ENCODE measurements at places on chromosomes 6 and 20.
A peak's percentile ranks its signal among the peaks of the same experiment; 100 is the strongest.

- DNase-seq: no peak
These were observed 34.0 kb downstream of the ZC3H12D start for GRCh38 chr6:149450679-149451375.

- DNase-seq: no peak
These were observed 42.0 kb downstream of the ERMARD start for GRCh38 chr6:169793408-169793807.

- DNase-seq: no peak
These were observed 7.8 kb downstream of the SYNGAP1 start for GRCh38 chr6:33427585-33428223.

DNA sequence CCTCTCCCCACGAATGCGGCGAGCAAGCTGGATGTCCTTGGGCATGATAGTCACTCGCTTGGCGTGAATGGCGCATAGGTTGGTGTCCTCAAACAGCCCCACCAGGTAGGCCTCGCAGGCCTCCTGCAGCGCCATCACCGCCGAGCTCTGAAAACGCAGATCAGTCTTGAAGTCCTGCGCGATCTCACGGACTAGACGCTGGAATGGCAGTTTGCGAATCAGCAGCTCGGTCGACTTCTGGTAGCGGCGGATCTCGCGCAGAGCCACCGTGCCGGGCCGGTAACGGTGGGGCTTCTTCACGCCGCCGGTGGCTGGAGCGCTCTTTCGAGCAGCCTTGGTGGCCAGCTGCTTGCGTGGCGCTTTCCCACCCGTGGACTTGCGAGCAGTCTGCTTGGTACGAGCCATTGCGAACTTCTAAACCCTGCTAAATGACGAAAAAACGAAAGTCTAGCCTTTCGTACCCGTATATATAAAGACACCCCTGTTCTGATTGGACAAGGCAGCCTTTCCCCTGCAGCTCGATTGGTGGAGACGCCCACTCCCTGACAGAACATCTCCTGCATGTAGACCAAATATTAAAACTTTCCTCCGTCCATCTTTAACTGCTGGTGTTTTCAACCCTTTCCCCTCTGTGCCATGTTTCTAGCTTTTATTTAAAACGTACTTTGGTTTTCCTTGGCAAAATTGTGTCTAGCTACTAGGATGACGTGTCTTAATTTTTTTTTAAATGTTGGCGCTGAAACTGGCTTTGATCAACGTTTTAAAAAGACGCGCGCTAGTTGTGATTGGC is 109.8 kb downstream of the HFE start:
- peak; percentile 93 for DNase-seq

GRCh38 chr20:48329676-48330664 is 497.8 kb downstream of the PREX1 start:
- no peak for DNase-seq

GRCh38 chr20:5614506-5614905 is 135.7 kb upstream of the SHLD1 start:
- no peak for DNase-seq

GRCh38 chr6:157527471-157527907 is 146.5 kb downstream of the ZDHHC14 start:
- DNase-seq: no peak

DNA sequence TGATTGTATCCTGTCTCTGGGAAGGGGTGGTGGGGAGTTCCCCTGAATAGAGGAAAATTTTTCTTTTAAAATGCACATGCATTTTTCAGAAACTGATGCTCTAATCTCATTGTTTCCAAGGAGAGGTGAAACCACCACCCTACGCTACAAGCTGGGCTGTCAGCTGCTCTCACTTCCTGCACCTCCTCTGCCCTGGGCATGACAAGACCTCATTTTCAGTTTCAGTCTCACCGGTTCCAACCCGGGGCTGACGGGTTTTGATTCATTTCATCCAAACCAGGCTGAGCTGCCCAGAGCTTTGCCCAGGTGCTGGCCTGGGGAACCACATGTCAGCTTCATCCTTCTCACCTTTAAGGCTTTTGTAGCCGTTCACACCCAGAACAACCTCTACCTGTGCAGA is 99.7 kb downstream of the EYA2 start:
- no peak for DNase-seq

DNA sequence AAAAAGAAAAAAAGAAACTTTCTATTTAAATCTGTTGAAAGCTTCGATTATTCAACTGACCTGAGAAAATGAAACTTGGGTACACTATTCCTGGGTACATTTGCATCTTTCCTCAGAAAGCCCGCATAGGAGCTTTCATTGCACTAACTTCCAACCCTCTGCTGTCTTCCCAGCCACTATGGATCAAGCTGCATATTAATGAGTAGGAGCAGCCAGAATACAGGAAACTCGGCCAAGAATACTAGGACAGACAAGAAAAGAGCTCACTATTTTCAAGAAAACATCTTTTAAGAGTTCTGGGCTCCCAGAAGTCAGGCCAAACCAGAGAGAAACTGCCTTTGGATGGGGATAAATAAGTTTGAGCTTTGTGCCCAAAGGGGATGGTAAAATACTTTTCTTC is 135.0 kb upstream of the CCDC28A start:
- DNase-seq: no peak

GRCh38 chr6:5994234-5994998 is 12.3 kb downstream of the NRN1 start:
- DNase-seq: no peak

DNA sequence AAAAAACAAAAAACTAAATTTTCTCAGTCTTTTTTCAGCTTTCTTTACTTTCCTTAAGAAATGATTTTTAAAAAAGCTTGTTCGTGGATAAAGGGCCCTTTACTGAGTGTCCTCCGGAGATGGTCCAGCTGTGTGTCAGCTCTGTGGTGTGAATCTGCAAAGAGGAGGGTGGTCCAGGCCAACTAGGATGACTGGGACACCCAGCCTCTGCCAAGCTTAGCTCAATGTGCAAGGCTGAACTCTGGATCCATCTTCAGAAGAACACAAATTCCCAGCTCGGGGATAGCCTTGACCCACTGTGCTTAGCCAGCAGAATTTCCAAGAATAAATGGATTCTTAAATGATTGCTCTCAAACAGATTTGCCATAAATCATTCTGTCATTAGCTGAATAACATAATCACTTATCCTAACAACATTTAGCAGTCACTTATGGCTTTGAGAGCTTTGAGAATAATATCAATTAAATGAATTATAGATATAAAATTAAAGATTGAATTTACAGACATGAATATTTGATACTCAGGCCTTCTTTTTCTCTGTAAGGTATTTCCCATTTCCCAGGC is 14.2 kb upstream of the CALHM5 start:
- no peak for DNase-seq

GRCh38 chr6:41008011-41008410 is 31.0 kb downstream of the UNC5CL start:
- DNase-seq: no peak

DNA sequence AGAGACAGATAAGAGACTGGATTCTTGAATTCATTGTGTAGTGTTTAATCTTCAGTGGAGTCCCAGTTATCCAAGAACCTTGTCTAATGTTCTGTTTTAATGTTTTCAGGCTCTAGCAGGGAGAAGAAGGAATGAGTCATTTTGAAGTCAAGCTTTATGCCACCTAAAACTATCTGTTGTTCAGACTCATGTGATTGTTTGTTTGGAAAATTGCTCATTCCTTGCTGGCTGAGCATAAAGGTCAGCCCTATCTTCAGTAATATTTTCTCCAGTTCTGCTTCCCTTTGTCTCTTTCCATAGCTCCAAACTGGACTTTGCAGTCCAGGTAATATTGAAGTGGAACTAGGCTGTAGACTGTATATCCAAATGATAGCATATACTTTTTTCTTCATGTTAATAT is 34.2 kb downstream of the CLVS2 start:
- peak; percentile 24 for DNase-seq

- no peak for DNase-seq
These were observed 10.2 kb downstream of the SLC29A1 start for GRCh38 chr6:44233567-44234100.

DNA sequence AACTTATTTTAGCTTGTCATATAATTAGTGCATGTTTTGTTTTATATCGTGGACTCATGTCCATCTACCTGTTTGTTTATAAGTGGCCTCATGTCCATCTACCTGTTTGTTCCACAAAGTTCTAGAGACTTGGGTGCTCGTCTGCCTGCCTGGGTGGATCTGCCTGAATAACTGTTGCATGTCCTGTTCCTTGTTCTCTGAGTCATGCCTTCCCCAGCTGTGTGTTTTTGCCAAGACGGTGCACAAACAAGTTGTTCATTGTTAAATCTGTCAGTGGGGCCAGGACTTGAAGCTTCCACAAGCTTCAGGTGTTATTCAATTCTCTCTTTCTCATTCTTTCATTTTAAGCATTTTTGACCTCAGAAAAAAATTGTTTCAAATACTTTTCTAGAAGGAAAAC is 358.0 kb upstream of the CITED2 start:
- peak; percentile 33 for DNase-seq

DNA sequence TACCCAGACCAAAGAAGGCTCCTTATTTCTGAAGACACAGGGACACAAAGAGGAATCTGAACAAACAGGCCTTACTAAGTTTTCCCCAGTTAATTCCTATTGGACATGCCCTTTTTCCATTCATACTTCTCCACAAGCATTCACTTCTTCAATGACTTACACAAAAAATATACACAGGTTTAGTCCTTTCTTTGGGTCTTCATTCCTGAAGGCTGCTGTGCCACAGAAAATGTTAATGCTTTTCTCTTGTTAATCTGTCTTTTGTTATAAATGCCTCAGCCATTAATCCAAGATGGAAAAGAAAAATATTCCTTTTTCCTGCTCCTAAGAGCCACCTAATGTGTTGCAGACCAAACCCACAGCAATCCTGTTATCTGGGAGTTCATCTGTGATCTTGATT is 71.2 kb downstream of the QRSL1 start:
- no peak for DNase-seq

- DNase-seq: no peak
These were observed 3.6 kb downstream of the CYP39A1 start for GRCh38 chr6:46648869-46649492.

GRCh38 chr20:3902446-3902845 is 13.3 kb downstream of the PANK2 start:
- DNase-seq: no peak

- no peak for DNase-seq
These were observed 119.0 kb upstream of the DST start for GRCh38 chr6:56761651-56762050.

DNA sequence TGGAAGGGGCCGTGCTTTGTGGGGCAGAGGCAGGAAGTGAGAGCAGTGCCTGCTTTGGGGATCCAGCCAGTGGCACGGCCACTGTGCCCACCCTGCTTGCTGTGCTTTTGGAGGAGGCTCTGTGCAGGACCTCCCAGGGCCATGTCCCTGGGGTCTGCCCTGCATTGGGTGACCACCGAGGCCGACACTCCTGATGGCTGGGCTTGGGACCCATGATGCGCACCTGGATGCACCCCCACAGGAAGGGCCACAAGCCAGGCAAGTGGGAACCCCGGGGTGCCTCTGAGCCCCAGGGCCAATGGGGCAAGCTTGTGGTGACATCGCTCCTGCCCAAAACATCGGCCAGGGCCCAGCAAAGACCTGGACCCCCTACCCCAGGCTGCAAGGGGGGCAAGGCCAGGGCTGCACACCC is 738.6 kb upstream of the GJE1 start:
- DNase-seq: no peak

- peak; percentile 95 for DNase-seq
These were observed 4.3 kb downstream of the CALHM4 start for GRCh38 chr6:116557893-116558292.

- peak; percentile 31 for DNase-seq
These were observed 622.3 kb upstream of the ARID1B start for GRCh38 chr6:156154896-156155295.

- DNase-seq: no peak
These were observed 1207.2 kb upstream of the CITED2 start for GRCh38 chr6:140581601-140582000.

DNA sequence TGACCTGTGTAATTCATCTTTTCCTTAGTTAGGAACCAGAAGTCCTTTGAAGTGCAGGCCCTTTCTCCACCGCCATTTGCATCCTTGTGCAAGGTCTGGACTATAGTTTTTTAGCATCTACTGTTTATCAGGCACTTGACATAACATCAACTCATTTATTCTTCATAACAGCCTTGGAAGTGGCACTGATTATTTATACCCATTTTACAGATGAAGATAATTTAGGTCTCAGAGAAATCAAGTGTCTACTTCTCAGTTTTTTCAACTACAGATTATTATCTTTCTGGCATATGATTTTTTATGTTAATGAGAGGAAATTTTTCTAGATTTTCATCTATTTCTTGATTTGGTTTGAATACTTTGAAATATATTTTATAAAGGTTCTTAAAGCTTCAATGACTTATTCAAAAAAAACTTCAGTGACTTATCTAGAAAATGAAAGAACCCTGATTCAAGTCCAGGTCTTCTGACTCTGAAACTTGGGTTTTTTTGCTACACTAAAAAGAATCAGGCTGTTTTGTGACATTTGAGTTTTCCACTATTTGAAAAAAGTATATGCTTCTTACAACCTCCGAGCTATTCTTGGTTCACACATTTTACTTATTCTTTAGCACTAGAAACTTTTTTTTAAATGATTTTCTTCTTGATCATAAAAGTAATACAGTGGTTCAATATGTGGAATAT is 3.1 kb upstream of the UBE2J1 start:
- DNase-seq: no peak

DNA sequence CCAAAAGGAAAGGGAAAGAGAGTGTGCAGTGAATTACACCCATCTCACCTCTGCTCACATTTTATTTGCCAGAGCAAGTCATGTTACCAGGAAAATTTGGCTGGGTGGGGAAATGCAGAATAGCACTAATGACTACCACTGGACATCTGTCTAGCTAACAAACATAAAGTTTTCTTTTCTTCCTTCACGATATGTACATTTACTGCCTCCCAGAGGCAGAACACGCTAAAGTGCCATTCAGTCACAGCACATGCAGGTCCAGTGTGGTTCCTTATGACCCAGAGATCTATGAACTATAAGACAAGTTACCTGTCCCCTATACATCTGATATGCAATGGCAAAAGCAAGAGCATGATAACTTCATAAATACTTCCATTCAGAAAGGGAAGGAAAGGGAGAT is 194.1 kb downstream of the OGFRL1 start:
- DNase-seq: no peak

DNA sequence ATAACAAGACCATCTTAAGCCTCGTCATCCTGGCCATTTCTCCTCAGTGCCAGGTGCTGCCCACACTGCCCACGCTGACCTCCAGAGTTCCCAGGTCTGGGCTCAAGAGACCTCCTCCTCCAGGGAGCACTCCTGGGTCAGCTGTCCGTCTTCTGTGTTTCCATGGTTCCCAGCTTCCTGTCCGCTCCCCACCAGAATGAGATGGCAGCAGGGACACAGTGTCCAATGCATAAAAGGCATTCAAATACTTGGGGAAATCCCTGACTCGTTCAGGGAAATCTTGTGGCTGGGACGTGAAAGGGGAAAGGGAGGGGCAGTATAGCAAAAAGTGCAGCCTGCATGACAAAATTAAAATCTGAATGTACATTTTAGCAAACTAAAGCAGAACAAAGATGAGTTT is 54.3 kb downstream of the SLC23A2 start:
- peak; percentile 21 for DNase-seq

- DNase-seq: no peak
These were observed 61.1 kb downstream of the NFATC2 start for GRCh38 chr20:51481341-51481914.
